ENCODE measurements at places on chromosomes 2 and 18.
A peak's percentile ranks its signal among the peaks of the same experiment; 100 is the strongest.

- no peak for DNase-seq
Measured at GRCh38 chr2:151976945-151977353, 121.9 kb downstream of the CACNB4 start.

DNA sequence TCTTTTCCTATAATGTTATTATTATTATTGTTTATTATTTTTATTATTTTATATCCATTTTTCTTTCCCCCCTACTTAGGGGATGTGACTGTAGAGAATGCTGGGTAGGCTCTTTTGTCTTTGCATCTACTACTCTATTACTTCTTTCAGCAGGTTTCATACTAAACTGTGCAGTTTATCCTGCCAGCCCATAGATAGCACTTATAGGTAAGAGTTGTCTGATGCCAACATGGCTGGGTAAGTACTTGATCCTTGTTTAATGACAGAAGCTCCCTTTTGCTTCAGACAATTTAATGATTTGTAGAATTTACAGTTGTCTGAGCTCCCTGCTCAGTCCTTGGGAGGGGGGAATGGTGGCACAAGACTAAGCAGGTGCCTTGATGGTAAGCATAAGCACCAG, 262.9 kb upstream of the CDH2 start:
- peak; percentile 24 for DNase-seq

GRCh38 chr18:68791801-68792200, 6.1 kb upstream of the CCDC102B start:
- peak; percentile 61 for DNase-seq

DNA sequence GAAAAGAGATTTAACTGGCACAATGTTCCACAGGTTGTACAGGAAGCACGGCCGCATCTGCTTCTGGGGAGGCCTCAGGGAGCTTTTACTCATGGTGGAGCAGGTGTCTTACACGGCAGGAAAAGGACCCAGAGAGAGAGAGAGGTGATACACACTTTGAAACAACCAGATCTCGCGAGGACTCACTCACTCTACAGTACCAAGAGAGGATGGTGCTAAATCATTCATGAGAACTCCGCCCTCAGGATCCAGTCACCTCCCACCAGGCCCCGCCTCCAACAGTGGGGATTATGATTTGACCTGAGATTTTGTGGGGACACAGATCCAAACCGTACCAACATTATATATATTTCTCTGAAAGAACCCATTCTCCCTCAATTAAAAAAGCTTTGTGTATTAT, 79.7 kb upstream of the DOCK10 start:
- no peak for DNase-seq

Measured in DMS53 (cell line).